ENCODE measurements at places on chromosomes 3 and 15.
A peak's percentile ranks its signal among the peaks of the same experiment; 100 is the strongest.

DNA sequence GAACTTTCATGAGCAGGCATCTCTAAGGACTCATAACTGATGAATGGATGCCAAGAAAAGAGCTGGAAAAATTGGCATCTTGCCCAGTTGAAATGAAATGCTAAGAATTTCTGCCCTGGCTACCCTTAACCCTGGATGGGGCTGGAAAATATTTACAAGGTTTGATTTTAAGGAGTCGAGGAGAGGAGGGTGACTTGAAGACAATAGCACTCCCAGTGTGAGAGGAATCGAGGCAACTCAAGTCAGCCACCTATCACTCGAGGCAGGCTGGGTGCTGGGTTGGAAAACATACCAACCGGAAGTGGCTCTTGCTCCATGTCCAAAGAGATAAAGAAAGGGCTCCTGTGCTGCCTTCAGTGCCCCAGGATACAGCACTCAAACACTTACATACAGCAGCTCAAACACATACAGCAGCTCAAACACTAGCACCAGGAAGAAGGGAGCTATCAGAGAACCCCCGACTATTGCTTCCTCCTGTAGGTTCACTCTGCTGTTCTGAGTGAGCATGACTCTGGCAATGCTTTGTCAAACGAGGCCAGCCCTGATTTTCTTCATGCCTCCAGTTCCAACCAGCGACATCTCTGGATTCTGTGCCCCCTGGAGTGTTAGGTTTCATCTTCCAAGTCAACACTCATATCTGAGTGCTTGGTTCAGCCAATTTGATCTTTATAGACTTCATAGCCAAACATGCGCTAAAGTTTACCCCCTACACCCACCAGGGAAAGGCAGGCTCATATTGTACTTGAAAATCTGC is 4.9 kb downstream of the PRICKLE2 start:
- no peak for DNase-seq

GRCh38 chr3:24299806-24300626 is 194.6 kb downstream of the THRB start:
- DNase-seq: no peak

- DNase-seq: no peak
These were observed 389.0 kb downstream of the LSAMP start for GRCh38 chr3:116056280-116056679.

- no peak for DNase-seq
These were observed 48.3 kb downstream of the GNB4 start for GRCh38 chr3:179402963-179403362.

- no peak for DNase-seq
These were observed 35.9 kb downstream of the STARD5 start for GRCh38 chr15:81288040-81288439.

GRCh38 chr3:42148982-42149432 is 57.9 kb downstream of the TRAK1 start:
- no peak for DNase-seq

DNA sequence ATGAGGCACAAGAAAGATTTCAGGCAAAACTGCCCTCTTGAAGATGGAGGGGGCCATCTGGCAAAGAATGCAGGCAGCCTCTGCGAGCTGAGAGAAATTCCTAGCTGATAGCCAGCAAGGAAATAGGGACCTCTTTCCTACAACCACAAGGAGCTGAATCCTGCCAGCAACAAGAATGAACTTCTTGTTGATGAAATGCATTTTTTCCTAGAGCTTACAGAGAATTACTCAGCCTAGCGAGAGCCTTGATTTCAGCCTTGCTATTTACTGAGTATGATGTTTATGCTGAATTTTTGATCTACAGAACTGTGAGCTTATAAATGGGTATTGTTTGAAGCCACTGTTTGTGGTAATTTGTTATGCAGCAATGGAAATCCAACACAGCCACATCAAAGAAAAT is 148.5 kb upstream of the NAALADL2 start:
- DNase-seq: no peak

DNA sequence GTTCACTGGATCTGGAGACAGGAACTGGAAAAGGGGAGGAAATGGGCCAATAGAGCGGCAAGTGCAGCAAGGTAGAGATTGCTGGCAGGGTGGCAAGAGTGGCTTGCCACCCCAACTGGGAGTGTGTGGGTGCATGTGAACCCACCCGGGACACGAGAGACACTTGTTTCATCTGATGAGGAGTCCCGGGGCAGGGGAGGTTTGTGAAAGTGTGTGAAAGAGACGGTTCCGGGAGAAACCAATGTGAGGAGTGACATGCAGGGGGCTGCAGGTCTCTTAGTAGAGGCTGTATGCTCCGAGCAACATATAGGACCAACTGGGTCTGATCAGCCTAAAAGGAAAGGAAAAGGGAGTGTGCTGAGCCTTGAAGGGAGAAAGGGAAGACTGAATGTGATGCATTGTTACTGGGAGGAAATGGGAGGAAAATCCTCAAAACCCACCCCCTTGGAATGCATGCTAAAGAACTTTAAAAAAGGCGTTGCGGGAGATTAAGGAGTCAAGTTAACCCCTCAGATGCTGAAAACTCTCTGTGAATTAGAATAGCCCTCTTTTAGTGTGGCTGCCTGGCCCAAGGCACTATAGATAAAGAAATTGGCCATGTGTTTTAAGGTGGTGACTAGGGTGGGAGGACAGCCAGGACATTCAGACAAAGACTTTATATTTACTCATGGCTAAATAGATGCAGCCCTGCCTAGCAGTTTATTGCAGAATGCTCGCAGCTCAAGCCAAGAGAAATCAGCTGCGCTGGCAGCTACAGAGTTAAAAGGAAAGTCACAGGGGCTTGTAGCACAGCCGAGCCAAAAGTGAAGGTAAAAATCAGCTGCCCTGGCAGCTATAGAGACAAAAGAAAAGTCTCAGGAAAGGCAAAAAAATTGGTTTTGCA is 9.1 kb upstream of the SLC9C1 start:
- no peak for DNase-seq

GRCh38 chr15:43878446-43878845 is 51.6 kb downstream of the WDR76 start:
- DNase-seq: no peak

DNA sequence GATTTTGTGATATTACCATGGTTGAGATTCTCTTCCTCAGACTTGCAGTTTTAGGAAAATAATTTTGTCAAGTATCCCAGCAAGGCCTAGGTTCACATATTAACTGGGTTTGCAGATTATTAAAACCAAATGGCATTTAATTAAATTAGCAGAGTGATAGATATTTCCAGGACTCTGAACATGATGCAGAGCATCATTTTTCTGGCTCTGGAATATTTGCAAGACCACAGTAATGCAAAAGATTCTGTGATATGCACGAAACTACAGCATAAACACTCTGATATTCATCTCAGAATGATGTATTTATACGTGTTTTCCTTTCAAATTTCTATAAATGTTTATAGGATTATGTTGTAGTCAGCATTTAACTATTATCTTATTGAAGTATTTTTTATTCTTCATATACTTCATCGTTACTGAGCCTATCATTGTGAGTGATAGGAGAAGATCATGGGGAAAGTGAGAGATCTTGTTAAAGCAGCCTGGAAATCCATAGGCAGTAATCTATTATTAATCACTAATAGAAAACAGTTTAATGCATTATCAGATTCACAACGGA is 1245.6 kb downstream of the OTOL1 start:
- DNase-seq: no peak

DNA sequence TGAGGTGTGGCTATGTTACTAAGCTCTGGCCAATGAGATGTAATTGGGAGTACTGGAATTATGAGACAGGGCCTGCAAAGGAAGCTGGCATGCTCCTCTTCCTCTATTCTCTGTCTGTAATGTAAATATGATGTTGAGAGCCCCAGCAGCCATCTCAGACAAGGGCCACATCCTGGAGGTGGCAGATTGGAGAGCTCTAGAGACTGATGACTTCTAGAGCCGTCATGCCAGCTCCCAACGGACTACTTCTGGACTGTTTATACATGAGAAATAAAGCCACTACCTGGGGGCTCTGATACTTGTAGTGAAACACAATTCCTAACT is 19.7 kb downstream of the PLD1 start:
- DNase-seq: no peak

GRCh38 chr3:155194973-155195957 is 98.2 kb downstream of the STRIT1 start:
- no peak for DNase-seq

DNA sequence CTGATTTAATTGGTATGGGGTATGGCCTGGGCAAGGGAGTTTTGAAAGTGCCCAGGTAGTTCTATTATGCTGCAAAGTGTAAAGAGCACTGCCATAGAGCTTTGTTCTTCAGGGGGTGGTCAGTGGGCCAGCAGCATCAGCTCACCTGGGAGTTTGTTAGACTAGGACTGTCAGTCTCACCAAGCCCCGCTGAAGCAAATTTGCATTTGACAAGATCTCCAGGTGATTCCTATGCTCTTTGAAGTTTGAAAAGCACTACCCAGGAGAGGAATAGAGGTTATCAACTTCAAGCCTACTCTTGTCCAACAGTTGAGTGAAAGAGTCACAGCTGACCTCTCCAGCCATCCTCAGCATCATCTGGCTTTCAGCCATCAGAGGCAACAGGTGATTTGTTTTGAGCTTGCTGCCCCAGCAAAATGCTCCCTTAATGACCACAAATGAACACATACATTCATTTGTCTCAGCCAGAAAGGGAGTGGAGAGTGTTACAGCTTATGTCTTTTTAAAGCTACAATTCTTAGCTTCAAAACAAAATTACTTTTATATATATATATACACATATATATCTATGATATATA is 8.0 kb downstream of the ZSCAN2 start:
- no peak for DNase-seq

DNA sequence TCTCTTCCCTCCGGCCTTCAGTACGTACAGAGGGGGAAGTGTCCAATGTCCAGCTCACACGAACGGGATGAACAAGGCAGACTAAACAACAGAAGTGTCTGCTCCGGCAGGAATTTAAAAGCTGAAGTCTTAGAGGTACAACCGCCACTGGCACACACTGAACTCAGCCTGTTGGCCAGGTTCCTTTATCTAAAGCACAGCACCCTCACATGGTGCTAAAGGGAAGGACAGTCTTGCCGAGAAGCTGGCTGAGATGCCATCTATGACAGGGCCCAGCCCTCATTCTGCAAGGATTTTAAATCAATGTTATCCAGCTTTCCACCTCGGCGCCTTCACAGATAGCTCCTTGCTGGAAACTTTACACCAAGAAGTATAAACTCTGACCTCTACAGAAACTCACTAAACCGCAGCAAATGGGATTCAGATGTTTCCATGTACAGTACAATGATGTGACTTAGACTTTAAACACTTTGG is 2.8 kb downstream of the ADAMTS17 start:
- no peak for DNase-seq

DNA sequence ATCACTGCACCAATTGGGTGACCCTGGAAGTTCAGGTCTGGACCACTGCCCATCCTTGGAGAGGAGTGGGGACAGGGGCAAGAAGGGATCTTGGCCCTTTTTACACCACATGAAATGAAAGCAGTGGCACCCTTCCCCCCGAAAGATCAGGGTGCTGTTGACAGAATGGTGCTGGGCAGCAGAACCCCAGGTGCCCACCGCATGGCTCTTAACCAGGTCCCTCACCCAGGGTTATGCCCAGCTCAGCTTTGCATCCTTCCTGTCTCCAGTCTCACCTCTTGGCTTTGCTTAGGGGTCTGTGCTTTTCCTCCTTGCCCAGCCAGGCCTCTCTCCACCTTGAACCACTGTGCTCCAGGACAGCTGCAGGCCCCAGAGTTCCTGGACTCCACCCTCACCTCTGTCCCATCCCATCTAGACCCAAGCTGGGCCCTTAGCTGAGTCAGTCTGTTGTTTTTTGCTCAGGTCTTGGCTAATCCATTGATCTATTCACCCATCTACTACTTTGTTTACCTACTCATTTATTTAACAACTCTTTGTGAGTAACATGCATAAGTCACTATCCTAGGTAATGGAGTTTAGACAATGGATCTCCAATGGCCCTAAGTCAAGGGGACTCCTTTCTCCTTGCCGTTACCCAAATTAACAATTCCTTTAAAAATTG is 77.1 kb upstream of the PRR23E start:
- DNase-seq: no peak

DNA sequence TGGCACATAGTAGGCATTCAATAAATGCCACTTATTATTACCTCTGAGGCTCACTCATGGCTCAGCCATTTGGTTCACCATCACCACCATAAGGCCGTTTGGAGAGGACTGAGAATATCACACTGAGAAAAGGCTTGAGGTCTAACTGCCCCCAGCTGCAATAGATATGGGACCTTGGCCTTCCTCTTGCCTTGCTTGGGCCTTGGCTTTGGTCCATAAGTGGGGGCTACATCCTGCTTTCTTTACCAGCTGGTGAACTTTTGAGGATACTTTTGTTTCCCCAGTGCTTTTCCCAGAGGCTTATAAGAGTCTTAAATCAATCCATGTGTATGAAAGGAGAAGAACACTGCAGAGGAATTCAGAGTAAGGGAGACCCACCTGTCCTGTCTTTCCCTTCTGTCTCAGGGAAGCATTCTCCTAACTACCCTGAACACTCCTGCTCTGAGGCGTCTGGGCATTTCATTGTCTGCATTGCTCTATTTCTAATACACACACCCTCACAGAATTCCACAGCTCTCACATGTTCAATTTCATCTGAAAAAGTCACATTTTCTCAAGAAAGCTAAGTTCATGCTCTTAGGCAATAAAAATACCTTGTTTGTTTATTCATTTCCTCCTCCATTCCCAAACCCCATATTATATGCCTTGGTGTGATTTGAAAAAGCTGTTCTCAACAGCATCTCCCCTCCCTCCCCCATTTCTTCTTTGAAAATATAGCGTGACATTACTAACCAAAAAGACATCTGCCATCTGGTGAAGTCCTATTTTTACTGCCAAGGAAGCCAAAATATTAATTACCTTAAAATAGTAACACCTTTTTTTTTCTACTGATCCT is 22.5 kb upstream of the KCNMB2 start:
- peak; percentile 75 for DNase-seq

DNA sequence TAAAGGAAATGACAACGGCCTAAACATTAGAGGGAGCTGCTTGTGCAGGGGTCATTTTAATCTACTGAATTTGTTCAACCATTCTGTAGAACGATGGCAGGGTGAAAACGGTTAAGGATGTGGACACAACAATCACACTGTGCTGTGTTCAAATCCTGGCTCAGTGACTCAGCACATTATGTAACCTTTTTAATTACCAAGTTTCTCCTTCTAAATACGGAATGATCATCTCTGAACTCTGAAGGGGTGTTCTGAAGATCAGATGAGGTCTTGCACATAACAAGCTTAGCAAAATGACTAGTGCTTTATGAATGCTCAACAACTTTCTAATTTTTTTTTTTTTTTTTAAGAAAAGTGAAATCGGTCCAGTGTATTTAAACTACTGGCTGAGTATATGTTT is 592.8 kb downstream of the FOXP1 start:
- DNase-seq: no peak

- no peak for DNase-seq
These were observed 55.8 kb downstream of the TNFAIP8L3 start for GRCh38 chr15:51038974-51039319.

GRCh38 chr15:41838400-41838897 is at the start of gene PLA2G4B:
PLA2G4B (plus strand) TSS chr15:41838847; CDS start chr15:41838914, 67 bp downstream.
- DNase-seq: no peak
